ENCODE measurements at places on chromosomes 3 and 15. TPM values are rescaled to one million over a fixed set of nuclear protein-coding genes. Genes with fewer than 3 reads are reported as not detected.
A peak's percentile ranks its signal among the peaks of the same experiment; 100 is the strongest.

DNA sequence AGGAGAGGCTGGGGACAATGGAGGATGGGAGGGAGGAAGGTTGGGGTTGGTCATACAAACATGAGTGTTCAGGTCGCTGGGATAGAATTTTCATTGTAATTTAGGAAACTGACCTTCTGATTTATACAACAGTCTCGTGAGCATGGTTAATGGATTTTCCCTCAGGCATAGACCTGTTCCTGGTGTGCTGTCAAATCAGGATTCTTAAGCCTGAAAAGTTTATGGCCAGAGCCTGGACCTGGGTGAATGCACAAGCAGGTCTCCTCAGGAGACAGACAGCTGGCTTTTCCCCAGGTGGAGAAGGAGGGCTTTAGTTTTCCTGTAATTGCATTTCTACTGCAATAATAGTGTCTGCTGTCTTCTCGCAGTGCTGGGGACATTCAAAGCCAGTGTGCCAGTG lies 338.0 kb downstream of the SHQ1 start:
- DNase-seq = no peak

DNA sequence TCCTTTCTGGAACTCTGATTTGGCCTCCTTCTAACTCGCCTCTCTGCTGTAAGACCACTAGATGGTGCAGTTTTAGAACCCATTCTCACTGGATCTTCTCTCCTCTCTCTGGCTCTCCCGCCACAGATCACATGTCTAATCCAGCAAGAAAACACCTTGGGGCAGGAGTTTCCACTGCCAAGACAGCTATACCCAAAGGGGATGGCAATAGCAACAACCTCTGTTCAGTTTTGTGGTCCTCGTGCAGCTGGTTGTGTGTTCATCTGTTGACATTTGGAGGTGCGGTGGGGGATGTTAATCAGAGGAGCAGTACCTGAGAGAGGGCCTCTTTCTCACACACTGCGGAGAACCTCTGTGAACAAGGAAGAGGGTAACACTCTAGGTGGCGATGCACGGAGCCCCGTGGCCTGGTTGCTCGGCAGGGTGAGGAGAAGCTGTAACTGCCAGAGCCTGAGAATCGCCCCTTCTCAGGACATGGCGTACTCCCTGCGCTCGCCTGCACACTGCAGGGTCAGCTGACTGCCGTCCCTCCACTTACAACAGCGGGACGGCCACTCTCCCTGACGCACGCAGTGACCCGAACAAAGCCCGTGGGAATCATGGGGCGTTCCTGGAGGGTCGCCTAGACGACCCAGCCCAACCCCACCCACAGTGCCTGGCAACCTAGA lies at the start of gene TEX55:
TSS of gene TEX55 (plus strand) at position 666 of the 668 bp plus-strand sequence. CDS start 25 bp downstream, outside the sequence.
- DNase-seq = no peak

Gene FETUB
- not detected for total RNA-seq

GRCh38 chr15:87118435-87118834 lies 1038.8 kb downstream of the AGBL1 start:
- no peak for DNase-seq

Gene ARGFX
- not detected for total RNA-seq

Gene ARHGEF26
- 2.9 TPM for total RNA-seq

GRCh38 chr3:171532294-171532693 lies 72.1 kb upstream of the TNIK start:
- no peak for DNase-seq

GRCh38 chr3:170506556-170506955 lies 79.3 kb downstream of the SLC7A14 start:
- no peak for DNase-seq

Gene TYRO3
- 3.6 TPM for total RNA-seq

Gene RBP2
- total RNA-seq = not detected

Gene FGF12
- 45.1 TPM for total RNA-seq

DNA sequence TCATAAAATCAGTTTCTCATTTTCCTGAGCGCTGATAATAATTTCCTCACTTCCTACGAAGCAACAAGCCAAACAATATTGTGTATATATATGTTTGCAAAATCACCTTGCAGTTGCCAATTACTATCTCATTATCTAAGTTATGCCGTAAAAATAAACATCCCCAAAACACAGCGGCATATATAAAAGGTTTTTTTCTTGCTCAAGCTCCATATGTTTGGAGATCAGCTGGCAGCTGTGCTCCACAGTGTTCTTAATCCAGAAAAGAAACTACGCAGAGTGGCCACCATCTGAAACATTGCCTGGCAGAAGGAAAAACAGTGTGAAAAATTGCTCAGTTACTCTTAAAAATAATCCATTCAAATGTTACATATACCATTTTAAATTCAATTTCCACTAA lies 951.4 kb downstream of the PLOD2 start:
- no peak for DNase-seq

- DNase-seq = no peak
Measured at GRCh38 chr3:50455161-50456018, 48.0 kb downstream of the CACNA2D2 start.

GRCh38 chr3:16423947-16424673 lies 89.4 kb downstream of the RFTN1 start:
- DNase-seq = no peak

Gene GHRL
- 0.48 TPM for total RNA-seq

- DNase-seq = no peak
Measured at GRCh38 chr15:27342991-27343390, 372.0 kb downstream of the GABRG3 start.

DNA sequence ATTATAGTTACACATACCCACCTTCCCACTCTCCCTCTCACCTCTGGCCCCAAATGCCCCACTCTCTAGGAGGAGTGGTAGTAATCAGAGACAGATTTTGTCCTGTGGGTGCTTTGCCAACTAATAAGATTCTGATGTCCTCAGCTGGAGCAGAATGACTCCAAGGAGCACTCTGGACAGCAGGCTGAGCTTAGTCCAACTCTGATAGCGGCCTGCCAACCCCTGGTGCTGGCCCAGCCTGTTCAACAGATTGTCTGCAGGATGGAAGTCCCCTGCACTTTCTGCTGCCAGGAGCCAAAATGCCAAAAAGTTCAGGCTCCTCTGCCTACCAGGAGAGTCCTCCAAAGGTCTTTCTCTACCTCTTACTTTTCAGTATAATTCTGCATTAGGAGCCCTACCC lies 160.5 kb upstream of the UMPS start:
- peak; percentile 80 for DNase-seq

GRCh38 chr15:77966540-77967234 lies 110.8 kb downstream of the TBC1D2B start:
- no peak for DNase-seq

Gene BCL2A1
- total RNA-seq = 1.1 TPM

- DNase-seq = no peak
Measured at GRCh38 chr15:28013480-28013879, 85.6 kb downstream of the OCA2 start.

Measured in cardiac septum (tissue), 1 donor.